ENCODE measurements at places on chromosomes 2 and 18.

DNA sequence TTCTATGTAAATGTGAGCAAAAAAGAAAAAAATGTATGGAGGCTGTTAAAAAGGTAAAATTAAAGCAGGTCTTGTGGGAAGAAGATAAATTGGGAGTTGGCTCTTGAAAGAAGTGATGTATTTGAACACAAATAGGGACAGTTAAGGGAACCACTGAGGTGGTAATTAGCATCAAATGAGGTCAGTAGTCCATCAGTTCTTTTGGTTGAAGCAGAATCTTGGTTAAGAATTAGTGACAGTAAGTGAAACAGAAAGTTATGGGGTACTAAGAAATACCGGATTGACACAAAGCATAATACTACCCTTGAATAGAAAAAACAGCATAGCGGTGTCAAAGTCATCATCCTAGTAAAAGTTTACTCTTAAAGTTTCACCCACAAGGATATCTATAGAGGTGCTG is 352.6 kb upstream of the VRK2 start:
- DNase-seq: no peak

- DNase-seq: no peak
These were observed 202.2 kb downstream of the TRIB2 start for GRCh38 chr2:12918835-12919445.

GRCh38 chr2:61926531-61927477 is 21.3 kb downstream of the COMMD1 start:
- no peak for DNase-seq

DNA sequence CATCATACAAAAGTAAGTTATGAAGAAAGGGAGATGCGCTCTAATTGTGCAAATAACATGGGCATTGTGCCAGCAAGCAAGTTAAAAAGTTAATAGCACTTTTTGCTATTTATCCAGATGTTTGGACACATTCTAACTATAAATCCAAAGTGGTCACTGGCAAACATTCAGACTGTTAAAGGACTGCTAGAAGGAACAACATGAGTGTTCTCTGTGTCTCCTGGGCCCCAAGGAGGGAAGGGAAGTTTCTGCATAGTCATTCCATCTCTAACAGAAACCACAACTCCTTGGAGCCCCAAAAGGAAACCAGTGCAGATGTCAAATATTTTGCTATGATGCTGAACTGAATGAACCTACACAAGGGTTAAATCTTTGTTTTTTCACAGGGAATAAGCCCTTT is 213.3 kb upstream of the HNRNPA3 start:
- no peak for DNase-seq

DNA sequence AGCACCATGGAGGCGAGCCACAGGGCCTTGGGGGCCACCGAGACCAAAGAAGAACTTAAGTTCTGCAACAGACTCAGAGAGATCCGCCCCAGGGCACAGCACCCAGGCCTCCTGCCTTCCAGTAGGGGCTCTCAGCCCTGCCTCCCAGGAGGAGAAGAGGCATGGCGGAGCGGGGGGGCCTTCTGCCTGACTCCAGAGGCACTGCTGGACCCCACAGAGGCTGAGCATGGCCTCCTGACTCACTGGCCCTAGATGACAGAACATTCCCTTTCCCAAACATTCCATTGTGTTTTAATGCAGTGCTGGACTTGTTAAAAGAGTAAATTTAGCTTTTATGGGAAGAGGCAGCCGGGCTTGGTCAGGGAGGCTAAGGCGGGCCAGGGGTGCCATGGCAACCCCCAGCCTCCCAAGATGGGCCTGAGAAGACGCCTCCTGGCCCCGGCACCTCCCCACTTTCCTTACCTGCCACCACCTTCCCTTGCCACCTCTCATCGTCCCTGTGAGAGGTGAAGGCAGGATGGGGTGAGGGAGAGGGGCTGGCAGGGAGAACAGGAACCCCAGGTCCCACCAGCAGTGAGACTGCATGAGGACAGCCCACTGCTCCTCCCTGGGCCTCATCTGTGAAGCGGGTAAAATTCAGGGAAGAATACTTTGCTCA is 65.4 kb downstream of the SMAD7 start:
- DNase-seq: no peak

- no peak for DNase-seq
These were observed 65.2 kb upstream of the MGAT4A start for GRCh38 chr2:98795891-98796676.

DNA sequence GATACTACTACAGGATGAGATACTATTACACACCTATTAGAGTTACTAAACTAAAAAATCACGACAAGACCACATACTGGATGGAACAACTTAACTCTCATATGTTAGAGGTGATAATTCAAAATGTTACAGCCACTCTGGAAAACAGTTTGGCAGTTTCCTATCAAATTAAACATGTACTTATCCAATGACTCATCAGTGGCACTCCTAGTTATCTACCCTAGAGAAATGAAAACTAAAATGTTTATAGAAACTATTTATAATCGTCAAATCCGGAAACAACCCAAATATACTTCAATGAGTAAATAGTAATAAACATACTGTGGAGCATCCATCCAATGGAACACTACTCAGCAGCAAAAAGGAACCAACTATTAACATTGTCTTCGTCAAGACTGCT is 137.0 kb upstream of the RBBP8 start:
- DNase-seq: no peak

DNA sequence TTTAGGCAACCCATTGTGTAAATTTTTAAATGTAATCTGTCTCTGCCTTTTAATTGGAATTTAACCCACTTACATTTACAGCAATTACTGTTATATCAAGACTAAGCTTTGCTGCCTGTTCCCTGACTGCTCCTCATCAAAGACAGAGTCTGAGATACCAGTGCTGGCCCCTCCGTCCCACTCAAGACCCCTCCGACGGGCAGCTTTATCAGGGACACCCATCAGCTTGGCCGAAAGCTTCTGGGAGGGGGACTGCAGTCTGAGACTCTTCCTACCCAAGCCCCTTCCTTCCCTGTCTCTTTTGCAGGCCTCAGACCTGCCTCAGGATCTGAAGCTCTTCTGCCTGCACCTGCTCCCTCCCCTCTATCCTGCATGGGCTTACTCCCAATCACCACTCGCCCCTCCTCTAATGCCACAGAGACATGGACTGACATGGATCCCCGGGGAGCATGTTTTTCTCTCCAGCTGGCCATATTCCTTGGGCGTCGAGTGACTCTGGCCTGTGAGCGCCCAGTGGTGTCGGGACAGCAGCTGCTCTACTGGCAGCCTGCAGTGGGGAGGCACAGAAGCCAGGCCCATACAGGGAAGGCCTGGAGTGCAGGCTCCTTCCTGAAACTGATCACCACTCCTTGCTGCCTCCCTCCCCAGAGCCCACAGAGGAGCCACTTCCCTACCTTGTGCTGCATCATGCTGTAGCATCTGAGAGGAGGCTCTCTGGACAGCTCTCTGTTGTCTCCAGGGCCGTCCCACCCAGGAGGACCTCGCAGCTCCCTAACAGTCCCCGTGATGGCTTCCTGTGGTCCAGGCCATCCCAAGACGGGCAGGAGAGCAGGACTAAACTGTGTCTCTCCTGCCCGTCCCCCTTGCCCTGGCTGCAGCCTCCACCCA is 3.7 kb upstream of the KIF1A start:
- DNase-seq: no peak

DNA sequence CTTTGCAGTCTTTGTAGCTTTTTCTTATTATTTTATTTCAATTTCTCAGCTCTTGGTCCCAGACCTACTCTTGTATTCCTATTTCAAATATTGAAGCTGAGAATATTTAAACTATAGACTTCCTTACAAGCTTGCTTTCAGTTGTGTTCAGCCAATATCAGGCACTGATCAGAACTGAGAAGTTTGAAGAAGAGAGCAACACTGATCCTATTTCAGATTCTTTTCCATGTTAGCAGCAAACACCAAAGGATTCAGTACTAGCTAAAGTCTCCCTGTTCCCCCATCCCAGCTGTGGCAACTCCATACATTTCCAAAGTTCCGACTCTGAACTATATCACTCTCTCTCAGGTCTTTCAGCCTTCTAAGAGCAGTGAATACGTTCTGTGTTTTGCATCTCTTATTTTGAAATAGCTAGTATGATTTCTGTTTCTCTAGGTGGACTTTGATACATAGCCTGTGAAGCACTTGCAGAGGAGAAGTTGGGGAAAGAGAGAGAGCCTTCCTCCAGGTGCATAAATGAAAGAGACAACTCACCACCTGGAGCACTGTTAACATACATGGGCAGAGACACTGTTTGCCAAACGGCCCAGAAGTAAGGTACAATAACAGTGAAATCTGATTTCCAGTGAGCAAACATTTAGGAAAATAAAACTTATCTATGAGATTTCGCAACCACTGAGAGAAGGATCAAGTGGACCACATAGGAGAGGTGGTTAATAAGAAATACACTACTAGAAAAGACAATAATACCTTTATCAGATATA is 135.0 kb upstream of the ZNF804A start:
- DNase-seq: no peak

DNA sequence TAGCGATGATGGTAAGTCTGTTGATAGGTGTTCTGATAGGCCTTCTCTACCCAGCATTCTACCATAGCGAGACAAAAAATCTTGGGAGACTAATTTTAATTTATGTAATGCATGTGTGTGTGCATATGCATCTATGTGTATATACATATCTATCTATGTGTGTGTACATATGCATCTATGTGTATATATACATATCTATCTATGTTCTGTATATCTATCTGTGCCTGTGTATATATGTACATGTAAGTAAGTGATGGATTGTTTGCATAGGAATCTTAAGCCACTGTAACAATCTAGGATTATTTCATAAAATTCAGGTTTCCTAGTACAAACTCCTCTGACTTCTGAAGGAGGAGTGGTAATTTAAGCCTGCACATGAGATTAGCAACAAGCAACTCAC is 197.2 kb upstream of the PXDN start:
- DNase-seq: no peak

- no peak for DNase-seq
These were observed 46.5 kb downstream of the IL1RL2 start for GRCh38 chr2:102233132-102233884.

DNA sequence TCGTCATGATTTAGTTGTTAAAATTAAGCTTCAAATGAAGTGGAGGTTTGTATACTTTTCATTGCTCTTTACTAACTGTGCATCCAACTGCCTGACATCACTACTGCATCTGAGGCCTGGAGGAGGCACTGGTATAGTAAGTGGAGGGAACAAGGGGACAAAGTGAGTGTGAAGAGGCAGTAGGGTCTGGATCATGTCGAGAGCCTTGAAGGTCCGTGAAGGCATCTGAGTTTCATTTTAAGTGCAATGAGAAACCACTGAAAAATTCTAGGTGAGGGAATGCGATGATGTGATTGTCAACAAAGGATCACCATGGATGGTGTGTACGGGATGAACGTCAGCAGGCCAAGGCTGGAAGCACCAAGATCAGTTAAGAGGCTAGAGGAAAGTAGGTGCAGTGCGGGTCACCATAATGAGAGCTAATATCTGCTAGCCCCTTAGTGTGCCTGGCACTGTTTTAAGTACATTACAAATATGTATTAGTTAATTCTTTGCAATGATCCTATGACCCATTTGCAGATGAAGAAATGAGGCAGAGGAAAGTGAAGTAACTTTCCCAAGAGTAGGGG is 96.1 kb downstream of the CABYR start:
- DNase-seq: no peak

GRCh38 chr18:76426737-76427305 is 68.2 kb downstream of the ZNF516 start:
- no peak for DNase-seq

DNA sequence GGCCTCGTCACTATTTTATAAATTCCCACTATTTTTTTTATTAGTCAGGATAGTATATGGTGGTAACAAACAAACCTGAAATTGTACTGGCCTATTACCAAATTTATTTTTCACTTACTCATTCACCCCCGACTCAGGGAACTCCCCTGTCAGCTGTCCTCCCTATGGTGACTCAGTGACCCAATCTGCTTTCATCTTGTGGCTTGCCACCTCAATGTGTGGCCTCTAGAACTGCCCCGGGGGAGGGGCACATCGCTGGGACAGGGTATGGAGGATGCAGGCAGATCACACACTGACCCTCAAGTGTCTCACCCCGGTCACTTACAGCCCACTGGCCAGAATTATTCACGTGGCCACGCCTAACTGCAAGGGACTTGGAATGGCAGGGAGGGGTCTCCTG is 71.6 kb downstream of the ACTR2 start:
- DNase-seq: no peak

DNA sequence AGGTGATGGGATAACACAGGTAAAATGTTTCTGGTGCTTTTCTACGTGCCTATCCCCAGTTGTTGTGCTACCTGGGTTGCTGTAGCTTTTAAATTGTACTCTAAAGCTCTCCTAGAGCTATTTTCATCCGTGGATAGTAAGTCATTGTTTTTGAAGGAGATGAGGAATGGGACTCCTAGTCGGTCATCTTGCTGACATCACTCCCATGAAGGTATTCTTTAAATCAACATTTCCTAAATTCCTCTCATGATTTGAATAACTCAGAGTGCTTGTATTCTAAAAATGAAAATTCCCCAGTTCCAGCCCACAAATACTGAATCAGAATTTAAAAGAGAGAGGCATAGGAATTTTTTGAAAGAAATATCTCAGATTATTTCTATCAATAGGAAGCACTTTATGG is 44.3 kb downstream of the CCDC148 start:
- DNase-seq: no peak

DNA sequence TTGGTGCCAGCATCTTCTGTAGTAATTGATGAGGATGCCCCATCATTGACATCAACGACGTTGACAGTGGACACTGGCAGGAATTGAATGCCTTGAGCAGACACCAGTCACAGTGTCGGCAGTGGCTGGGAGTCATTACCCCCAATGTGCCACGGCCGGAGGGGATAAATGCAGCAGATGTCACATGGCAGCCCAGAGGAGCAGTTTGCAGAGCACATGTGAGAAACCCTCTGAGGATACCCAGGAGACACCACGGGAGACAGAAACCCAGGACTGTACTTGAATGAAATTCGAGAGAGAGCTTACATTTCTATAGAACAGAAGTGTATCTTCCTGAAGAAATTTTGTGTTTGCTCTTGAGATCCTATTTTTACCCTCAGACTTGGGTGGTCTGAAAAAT is 409.1 kb upstream of the TNP1 start:
- no peak for DNase-seq

GRCh38 chr18:24104486-24104885 is 34.4 kb upstream of the CABYR start:
- DNase-seq: no peak

DNA sequence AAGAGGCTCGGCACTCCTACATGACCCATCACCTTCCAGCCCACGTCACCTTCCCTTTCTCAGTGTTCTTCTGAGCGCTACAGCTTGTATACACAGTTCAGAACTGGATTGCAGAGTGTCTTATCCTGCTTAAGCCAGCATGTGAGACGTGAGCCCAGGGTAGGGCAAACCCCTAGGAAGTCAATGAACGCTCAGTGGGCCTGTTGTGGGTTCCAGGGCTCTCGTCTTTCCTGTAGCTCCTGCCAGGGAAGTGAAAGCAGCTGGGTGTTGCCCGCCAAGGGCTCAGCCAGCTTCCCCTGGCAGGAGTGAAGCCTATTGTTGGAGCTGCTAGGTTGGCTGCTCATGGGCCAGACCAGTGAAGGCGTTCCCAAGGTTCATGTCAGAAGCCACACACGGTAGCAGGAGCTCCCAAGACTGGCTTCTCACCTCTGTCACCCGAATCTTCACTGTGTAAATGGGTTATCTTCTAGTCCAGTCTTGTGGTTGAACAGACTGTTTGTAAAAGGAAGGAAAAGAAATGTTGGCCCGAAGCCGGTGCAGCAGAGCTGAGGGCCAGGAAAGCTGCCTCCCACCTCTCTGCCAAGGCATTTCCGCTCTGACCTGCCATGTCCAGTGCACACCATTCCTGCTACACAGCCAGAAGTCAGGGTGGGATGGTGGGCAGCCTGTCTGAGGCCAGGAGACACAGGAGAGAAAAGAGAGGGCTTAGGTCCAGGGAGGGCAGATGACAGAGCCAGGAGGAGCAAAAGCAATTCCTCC is 69.6 kb upstream of the RMDN2 start:
- DNase-seq: no peak
